ENCODE measurements at places on chromosomes 6 and 20. TPM values are rescaled to one million over a fixed set of nuclear protein-coding genes. Genes with fewer than 3 reads are reported as not detected.

MAP3K7 gene
- 15.3 TPM for polyA plus RNA-seq

DNA sequence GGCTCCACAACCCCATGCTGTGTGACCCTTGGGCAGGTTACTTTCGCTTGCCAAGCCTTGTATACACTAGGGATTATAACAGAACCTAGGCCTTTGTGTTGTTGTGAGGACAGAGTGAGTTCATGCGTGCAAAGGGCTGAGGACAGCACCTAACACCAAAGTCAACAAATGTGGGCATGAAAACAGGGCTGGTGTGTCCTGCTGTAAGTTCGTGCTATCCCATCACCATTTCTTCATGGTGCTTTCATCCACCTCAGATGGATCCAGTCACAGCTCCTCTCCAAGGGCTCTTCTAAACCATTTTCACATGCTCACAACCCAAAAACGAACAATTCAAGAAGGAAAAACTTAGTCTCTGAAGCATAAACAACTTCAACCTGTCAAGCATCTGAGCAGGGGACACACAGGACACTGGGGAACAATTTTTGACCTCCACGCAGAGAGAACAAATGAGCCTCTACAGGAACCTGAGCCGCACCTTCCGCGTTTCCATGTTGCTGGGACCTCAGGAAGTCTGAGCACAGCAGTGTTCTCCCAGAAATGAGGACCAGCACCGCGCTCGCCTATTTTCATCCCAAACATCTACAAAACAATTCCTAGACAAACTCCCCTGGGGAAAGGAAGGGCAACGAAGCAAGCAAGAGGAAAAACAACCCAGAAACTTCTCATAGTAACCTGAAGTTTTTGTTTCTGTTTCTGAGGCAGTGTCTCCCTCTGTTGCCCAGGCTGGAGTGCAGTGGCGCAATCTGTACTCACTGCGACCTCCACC, 3.1 kb downstream of the LRP11 start:
- DNase-seq = no peak

DNA sequence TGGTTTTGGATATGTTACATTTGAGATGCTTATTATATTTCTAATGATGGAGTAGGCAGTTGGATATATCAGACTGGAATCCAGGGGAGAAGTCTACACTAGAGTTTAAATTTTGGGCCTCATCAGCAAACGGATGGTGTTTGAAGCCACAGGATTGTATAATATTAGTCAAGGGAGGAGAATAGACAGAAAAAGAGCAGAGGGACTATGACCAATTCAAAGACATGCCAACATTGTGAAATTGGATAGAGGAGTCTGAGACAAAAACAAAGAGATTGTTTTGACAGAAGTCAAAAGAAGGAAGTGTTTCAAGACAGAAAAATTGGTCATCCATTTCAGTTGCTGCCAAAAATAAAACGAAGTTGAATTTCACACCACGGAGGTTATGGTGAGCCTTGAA, 66.5 kb downstream of the NOX3 start:
- DNase-seq = no peak

- DNase-seq = no peak
Measured at GRCh38 chr20:4006640-4007039, 8.7 kb downstream of the RNF24 start.

ENPP4 gene
- polyA plus RNA-seq = 0.39 TPM

DNA sequence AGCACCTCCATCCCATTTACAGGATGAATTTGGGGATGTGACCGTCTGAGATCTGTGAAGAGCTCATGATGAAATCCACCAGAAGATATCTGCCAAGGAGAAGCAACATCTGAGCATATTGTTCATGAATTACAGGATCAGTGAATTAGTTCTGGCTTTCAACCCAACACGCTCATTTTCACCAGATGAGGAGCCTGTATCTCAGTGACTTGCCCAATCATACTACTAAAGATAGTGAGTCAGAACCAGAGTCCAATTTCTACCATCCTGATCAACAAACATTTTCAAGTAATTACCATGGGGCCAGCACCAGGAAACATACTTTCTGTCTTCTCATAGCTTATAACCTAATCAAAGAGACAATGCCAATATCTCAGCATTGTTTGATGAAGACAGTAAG, 116.6 kb downstream of the ZDHHC14 start:
- DNase-seq = no peak

GRCh38 chr6:157283900-157284737, 39.2 kb downstream of the TMEM242 start:
- DNase-seq = no peak

DNA sequence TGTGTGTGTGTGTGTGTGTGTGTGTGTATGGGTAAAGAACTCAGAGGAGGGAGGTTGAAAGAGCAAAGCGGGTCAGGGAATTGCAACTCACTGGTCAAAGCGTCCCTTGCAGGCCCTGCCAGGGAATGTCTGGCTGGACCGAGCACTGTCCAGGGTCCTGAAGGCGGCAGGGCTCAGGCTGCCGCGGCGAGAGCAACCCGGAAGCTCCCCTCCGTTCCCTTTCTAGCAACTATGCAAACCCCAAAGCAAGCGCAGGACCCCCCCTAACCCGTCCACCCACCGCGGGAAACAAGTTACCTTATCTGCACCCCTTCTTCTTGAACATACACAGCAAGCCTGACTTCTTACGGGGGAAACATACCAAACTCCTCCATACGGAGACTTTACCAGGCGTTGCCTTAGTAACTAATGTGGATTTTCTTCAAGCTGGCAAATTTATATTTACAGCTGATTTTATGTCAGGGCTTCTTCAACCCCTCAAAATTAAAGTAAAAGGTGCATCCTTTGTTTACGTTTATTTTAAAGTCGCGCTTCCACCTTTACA, 538 bp upstream of the GRM1 start:
- DNase-seq = no peak

GRCh38 chr6:160810238-160810637, 108.2 kb downstream of the PLG start:
- no peak for DNase-seq

GRCh38 chr6:63372951-63373533, 53.3 kb upstream of the LGSN start:
- DNase-seq = no peak

CD93 gene
- polyA plus RNA-seq = 52.7 TPM

HLA-DQB1 gene
- polyA plus RNA-seq = 246 TPM

DNA sequence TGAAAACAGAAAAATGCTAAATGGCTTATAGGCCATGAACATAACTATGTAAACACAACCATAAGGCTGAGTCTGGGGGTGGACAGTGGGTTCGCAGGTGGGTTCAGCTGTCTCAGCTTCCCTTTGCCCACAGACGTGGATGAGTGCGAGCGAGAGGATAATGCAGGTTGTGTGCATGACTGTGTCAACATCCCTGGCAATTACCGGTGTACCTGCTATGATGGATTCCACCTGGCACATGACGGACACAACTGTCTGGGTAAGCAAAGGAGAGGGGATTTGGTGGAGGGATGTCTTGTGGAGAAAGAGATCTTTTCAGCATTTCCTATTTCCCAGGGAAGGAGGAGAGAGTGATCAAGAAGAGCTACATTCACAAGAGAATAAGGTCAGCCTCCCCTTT, 14.7 kb downstream of the SCUBE3 start:
- DNase-seq = no peak

GRCh38 chr6:105604587-105604884, 201.7 kb upstream of the PREP start:
- no peak for DNase-seq

UBE3D gene
- 1.7 TPM for polyA plus RNA-seq

GPR63 gene
- not detected for polyA plus RNA-seq
